ENCODE measurements at places on chromosomes 11 and 22.

DNA sequence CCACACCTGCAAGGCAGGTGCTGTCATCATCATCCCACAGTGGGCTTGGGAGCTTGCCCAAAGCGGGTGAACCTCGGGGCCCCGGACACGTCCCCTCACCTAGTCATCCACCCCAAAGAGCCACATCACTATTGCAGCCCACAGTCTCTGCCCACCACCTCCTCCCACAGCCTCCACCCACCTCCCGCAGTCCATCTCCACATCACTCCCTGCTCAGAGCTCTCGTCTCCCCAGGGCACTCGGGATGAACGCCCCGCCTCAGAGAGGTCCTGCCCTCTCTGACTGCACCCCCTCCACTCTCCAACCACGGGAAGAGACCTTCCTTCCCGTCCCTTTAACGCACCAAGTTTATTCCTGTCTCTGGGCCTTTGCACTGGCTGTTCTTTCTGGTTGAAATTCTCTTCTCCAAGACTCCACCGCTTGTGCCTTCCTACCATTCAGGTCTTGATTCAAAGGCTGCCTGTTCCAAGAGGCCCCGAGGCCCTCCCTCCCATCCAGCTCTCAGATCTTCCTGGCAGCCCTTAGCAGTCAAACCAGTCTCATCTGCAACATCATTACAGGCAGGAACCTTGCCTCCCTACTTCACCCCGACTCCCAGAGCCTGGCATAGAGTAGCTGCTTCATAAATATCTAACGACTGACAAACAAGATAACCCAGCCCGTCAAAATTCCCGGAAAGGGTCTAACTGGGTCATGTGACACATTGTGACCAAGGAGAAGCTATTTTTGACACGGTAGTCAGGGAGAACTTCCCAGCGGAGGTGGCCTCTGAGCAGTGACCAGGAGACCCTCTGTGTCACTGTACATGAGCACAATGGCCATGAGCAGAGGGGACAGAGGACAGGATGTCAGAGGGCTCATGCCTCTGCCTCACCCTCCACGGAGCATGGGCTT is 11.1 kb downstream of the KCNJ4 start:
- no peak for DNase-seq

- peak; percentile 27 for DNase-seq
Measured at GRCh38 chr11:46489656-46490560, 98.3 kb upstream of the CHRM4 start.

GRCh38 chr11:24391167-24391566 is 105.7 kb upstream of the LUZP2 start:
- no peak for DNase-seq

GRCh38 chr11:11965656-11966353 is 42.6 kb downstream of the DKK3 start:
- no peak for DNase-seq

GRCh38 chr11:120324932-120325810 is at the start of gene TLCD5:
Gene TLCD5 (plus strand): TSS chr11:120325299. CDS start chr11:120327442, 2,143 bp downstream.
- no peak for DNase-seq

DNA sequence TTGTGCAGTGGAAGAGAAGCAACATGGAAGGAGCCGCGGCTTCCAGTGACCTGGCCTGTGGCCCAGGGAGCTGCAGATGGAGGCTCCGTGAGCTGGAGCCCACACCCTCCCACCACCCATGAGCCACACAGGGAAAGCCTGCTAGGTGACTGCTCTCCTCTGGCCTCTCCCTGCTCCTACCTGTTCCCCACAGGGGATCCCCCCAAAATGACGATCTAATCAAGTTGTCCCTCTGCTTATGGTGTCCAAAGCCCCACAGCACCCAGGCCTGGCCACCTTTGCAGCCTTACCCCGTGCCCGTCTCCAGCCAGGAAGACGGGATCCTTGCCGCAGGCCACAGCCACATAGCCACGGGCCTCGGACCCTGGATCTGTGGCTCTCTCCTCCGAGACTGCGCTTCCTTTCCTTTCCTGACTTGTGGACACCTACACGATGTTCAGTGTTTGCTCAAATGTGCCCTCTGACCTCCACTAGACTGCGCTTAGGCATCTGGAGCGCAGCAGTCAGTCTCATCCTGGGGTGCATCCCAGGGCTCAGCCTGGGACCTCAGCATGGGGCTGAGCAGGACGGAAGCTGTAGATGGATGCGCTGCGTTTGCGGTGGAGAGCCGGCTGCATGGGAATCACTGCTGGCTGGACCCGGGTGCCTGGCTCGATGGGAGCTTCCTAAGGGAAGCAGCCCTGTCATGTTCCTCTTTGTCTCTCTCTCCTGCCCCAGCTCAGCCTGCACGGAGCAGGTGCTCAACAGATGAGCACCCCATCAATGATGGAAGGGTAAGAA is 133.3 kb downstream of the ST3GAL4 start:
- no peak for DNase-seq

GRCh38 chr11:66851239-66851596 is 5.6 kb upstream of the LRFN4 start:
- DNase-seq = no peak

DNA sequence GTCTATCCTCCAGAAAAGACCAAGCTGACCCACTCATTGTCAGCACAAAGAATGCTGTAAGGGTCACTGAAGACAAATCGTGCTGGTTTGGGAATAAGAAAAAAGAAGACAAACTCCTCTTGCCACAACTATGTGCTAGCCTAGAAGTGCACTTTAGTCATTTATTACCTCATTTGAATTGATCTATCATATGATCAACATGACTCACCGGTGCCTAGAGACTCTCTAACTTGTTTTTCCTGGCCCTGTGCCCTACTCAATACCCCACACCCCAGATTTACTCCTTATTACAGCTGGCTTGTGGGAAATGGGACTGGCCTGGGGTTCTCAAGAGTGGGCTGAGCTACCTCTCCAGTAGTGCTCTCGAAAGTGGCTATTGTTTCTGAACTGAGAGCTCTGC is 35.9 kb upstream of the HORMAD2 start:
- DNase-seq = no peak

DNA sequence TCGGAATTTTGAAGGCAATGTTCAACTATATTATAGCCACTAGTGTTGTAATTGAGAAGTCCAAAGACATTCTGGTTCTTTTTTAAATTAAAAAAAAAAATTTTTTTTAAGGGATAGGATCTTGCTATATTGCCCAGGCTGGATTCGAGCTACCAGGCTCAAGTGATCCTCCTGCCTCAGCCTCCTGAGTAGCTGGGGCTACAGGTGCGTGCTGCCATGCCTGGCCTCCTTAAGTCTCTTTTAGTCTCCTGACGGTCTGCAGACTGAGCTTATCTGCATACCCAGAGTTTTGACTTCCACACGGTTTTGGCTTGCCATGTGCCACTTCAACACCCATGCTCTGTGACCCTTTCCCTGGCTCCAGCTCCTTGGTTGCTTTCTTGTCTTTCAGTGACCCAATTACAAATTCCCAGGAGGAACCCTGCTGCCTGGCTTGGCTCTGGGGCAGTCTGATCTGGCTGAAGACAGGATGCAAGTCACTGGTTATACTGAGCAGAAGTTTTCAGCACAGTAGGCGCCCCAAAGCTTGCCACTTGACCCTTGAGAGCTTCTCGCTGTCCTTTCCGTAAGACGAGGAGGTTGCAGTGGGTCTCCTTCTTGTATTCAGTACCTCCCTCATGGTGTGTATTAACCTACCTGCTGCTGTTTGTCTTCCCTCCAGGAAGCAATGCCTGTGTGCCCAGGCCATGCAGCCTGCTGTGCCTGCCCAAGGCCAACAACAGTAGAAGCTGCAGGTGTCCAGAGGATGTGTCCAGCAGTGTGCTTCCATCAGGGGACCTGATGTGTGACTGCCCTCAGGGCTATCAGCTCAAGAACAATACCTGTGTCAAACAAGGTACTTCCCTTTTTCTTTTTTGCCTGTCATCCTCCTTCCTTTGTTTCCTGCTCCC is 113.8 kb upstream of the SORL1-AS1 start:
- no peak for DNase-seq

DNA sequence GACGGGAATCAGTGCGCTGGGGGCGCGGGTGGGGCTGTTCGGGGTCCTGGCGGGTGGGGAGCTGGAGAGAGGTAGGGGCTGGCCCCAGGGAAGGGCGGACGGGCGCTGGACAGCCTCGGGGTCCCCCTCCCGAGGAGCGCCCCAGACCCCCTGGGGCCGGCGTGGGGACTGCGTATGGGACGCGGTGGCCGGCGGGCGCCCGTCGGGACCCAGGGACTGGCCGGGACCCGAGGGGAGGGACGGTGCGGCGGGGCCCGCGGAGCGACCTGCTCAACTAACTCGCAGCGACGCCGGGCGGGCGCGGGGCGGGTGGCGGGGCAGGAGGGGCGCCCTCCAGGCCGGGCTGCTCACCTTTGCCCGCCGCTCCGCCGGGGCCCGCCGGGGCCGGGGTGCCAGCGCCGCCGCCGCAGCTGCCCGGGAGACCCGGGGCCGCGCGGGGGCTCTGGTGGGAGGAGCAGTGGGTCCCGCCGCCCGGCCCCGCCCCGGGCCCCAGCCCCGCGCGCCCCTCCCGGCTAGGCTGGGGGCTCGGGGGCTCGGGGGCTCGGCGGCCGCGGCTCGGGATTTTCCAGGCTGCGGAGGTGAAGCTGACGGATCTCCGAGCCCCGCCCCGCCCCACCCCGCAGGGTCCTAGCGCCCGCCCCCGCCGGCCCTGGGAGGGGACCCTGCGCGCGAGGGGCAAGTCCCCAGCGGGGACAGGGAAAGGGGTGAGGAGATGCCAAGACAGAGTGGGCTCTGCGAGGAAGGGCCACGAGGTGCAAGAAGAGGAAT is 12.3 kb downstream of the STARD10 start:
- peak; percentile 65 for DNase-seq

DNA sequence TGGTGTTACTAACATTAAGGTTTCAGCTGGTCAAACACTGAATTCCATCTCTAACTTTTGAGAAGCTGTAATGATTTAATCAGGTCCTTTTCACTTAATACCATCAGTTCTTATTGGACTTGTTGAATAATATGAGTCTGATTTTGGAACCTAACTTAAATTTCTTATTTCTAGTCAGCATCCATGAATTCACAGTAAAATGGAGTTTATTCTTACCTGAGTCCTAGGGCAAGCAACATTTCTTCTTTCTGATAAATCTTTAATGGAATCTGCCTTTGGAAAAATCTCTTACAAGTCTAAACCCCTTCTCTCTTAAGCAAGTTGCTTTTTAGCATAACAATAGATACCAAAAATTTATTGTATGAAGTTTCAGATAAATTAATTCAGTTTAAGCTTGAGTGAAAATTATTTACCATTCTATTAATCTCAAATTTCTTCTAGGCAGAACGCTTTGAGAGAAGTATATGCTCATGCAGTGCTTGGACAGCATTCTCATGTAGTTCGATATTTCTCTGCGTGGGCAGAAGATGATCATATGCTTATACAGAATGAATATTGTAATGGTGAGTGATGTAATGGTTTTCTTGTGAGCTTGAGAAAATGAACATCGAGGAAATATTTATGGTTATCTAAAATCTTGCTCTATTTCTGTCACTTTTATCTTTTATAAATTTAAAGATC is 3.4 kb downstream of the WEE1 start:
- DNase-seq = no peak

GRCh38 chr22:22784249-22785039 is 103.2 kb upstream of the IGLL5 start:
- DNase-seq = no peak

DNA sequence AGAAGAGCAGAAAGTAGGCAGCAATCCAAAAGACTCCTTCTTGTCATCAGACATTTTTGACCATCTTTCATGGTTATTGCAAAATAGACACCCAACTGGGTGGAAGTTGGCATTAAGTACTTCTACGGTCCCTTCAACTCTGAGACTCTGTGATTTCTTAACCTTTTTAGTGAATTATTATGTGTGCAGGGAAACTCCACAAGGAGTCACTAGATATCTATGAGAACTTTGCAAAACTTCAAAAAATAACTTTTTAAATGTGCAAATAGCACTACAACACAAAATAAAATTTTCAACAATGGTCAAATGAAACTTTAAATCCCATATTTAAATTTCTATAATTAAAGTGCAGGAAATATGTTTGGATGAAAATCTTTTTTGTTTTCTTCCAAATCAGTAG is 88.7 kb downstream of the SLC17A6 start:
- DNase-seq = no peak

GRCh38 chr11:126718276-126718675 is 282.3 kb downstream of the KIRREL3 start:
- no peak for DNase-seq

DNA sequence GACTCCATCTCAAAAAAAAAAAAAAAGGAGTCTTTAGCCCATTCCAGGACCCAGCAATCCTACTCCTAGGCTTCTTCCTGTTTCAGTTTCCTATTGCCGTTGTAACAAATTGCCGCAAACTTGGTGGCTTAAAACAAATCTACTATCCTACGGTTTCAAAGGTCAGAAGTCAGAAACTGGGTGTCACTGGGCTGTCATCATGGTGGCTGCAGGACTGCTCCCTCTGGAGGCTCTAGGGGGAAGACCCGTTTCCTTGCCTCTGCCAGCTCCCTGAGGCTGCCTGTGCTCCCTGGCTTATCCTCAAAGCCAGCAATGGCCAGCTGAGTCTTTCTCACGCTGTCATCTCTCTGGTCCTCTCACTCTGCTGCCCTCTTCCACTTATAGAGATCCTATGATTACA is 8.7 kb upstream of the DAGLA start:
- no peak for DNase-seq

GRCh38 chr11:15342163-15342562 is 227.4 kb downstream of the INSC start:
- DNase-seq = no peak

DNA sequence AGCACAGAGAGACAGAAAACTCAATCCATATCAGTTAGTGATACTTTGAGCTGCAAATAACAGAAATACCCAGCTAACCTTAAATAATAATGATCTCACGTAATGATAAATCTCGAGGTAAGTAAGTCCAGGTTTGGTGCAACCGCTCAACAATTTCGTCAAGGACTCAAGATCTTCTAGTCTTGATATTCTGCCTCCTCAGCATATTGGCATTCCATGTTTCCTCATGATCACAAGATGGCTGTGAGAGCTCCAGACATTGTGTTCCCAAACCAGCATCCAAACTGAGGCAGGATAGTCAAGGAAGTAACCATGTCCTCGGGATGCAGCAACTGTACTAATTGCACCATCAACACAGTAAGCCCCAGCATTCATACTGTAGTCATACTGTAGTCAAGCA is 7.5 kb upstream of the LARGE1 start:
- DNase-seq = no peak

- DNase-seq = no peak
Measured at GRCh38 chr11:91686281-91686680, 538.3 kb upstream of the FAT3 start.

DNA sequence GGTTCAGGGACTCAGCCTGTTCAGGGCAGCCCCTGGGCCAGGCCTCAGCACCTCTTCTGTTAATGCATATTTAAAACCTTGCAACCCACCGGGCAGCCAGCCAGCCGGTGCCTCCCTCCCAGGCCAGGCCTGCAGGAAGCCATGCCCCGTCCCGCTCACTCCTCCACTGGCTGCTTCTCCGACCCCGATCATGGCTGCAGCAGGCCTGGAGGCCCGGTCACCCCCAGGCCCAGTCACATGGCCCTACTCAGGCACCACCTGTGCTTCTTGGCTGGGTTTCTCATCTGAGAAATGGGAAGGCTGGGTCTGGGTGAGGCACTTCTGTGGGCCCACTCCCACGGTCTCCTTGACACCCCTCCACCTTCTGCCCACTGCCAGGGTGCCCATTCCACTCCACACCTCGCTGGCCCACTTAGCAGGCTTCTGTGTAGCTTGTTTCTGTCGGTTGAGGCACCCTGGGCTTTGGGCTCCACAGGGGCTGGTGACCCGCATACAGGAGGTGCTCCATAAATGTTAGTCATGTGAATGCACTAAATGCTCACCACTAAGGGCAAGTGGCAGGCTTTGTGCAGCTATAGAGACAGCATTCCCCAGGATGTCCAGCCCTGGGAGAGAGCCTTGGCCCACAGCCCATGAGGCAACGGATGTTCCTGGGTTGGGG is 11.4 kb downstream of the RTN4R start:
- DNase-seq = no peak
